ENCODE measurements at places on chromosomes 7 and 10.

DNA sequence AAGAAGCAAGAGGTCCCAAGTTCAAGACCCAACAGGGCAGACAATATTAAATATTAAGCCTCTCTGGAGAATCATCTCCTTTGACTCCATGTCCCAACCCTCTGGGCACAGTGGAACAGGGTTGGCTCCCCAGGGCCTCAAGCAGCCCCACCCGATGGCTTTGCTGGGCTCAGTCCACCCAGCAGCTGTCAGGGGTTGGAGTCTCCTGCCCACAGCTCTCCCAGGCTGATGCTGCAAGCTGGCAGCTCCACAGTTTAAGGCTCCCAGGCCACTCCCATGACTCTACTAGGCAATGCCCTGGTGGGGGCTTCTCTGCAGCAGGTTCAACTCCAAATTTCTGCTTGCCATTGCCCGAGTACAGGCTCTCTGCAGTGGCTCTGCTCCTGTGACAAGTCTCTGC lies 55.1 kb downstream of the LARP4B start:
- no peak for DNase-seq

DNA sequence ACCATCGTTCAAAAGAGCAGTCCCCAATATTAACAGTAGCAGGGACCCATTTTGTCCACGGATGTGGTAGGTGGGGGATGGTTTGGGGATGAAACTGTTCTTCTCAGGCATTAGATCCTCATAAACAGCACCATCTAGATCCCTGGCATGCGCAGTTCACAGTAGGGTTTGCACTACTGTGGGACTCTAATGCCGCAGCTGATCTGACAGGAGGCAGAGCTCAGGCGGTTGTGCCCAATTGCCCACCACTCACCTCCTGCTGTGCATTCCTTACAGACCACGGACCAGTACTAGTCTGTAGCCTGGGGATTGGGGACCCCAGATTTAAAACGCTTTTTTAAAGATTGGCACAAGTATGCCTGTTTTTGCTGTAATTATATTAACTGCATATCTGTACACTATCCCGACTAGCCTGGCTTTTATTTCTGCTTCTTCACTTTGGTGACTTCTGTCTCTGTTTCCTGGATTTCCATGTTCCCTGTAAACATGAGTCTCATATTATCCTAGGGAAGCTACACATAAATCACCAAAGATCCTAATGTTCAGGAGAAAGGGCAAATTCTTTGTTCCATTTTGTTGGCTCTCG lies 163.3 kb upstream of the AKR1E2 start:
- peak; percentile 80 for DNase-seq

GRCh38 chr7:114554781-114555537 lies 140.3 kb downstream of the FOXP2 start:
- no peak for DNase-seq

DNA sequence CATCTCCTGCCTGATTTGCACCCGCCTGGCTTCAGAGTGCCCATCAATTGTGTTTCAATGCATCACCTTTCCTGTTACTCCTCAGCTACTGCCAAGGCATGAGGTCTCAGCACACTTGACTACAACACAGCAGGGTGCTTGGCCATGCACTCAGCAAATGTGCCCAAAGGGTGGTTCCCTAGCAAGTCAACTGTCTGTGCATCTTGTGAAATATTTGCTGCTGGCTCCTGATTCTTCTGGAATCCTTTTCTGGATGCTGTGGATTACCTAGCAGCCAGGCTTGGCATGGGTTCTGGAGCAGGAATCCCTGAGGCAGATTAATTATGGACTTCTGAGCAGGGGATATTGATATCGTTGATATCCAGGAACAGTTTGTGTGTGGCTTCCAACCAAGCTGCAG lies 662.6 kb upstream of the MGMT start:
- DNase-seq, result no peak

DNA sequence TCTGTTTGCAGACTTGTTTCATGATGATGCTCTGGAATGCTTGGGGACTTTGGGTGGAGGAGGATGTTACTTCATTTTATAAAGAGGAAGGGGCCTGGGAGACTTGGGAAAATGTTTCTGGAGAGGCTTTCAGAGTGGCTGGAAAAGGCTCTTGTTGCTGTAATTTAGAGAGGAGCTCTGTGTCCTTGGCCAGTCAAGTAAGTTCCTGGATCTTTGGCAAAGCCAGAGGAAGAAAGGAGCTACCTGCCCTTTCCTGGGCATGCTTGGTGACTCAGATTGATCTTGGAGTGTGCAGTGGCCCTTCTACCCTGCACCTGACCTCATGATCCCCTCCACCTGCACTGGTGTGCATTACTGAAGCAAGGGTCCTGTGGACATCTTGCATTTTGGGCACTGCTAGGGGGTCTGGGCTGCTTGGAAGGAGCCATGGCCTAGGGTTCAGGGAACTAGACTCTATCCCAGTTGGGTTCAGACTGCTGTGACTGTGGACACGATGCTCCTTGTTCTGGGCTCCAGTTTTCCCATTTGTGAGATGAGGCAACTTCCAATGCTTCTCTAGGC lies 56.1 kb downstream of the ADCYAP1R1 start:
- DNase-seq, result no peak

Data from A549 (cell line).